ENCODE measurements at places on chromosomes 4 and X.

- no peak for DNase-seq
Measured at GRCh38 chr4:182928061-182928460, 10.9 kb upstream of the DCTD start.

GRCh38 chr4:158801066-158801465 is 32.2 kb downstream of the FNIP2 start:
- no peak for DNase-seq

- no peak for DNase-seq
Measured at GRCh38 chrX:137062915-137063617, 29.3 kb upstream of the GPR101 start.

- DNase-seq: peak; percentile 83
Measured at GRCh38 chr4:102493794-102494193, 7.4 kb upstream of the NFKB1 start.

- peak; percentile 5 for DNase-seq
Measured at GRCh38 chr4:88697588-88698329, at the start of gene NAP1L5. Gene NAP1L5 (minus strand): TSS chr4:88697829. CDS start chr4:88697754, 75 bp downstream.

DNA sequence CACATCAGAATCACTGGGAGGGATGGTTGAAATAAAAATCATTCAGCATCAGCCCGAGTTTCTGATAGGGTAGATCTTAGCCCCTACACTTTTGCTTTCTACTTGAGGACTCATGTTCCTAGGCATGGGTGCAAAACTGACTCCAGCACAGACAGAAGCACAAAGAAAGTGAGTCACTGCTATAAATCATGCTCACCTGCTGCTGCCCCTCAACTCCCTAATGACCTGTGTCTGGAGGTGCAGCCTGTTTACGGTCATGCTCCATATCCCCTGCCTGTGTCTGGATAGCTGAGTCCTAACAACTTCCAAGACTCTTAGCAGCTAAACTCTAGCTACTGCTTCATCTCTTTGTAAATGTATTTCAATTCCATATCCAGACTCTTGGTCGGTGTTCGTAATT is 57.8 kb downstream of the ADGRA3 start:
- no peak for DNase-seq

DNA sequence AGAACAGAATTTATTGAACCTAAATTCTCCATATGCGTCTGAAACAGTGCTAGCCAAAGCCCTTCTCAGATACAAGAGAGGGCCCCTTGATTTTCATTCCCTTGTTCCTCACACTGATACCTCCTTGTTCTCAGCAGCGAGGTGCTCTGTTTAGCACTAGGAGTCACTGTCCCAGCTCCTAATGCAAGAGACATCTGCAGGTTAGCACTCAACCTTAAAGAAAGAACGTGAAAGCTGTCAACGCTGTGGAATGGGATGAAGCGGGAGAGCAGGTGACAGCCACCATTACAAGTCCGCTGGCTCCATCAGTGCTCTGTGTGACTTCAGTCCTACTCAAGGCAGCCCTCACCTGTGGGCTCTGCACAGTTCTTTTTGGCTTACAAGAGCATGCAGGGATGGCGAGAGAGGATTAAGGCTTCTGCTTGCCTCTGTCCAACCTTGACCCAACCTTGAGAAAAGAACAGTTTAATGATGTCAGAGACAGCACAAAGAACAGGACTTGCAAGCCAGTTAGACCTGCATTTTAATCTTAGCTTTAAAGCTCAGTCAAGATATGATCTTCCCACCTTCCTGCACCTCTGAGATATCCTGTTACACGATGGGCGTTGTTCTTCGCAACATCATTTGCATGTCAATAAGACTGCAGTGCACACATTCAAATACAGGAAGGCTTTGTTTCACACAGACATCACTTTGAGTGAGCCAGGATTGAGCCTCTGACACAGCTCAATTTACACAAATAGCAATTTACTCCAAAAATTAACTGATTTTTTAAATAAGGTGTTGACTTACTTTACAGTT is 95.1 kb downstream of the ARSF start:
- peak; percentile 34 for DNase-seq

DNA sequence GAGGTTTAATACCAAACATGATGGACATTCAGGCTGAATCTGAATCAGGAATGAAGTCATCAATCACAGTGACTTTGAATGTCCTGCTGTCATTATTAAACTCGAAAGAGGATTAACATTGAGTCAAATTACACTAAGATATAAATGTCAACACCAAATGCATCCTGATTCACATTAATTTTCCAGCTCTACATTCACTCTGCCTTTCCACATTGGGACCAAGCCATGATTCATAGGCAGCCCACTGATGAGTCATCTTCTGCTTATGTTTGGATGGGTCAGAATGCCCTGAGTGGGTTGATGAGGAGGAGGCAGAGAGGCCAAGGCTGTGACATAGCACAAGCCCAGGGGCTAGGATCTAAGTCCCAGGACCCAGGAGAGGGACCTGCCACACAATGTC is 247.6 kb upstream of the RPS6KA3 start:
- DNase-seq: no peak

DNA sequence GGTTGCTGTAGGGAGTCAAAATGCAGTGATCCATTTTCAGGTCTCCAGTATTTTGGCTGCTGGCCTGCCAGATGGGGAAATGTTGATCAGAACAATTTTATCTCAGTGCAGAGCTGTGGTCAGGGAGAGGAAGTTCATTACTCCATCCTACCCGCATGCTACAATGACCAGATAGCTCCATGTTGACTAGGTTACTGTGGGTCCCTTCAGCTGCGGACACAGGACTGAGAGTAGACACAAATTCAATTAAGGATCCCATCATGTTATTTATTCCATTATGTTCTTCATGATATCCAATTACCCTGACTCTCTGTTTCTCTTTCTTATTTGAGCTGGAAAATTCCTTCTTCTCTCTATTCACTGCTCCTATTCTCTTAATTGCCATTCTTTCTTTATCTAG is 16.3 kb downstream of the SYNPO2 start:
- DNase-seq: no peak

DNA sequence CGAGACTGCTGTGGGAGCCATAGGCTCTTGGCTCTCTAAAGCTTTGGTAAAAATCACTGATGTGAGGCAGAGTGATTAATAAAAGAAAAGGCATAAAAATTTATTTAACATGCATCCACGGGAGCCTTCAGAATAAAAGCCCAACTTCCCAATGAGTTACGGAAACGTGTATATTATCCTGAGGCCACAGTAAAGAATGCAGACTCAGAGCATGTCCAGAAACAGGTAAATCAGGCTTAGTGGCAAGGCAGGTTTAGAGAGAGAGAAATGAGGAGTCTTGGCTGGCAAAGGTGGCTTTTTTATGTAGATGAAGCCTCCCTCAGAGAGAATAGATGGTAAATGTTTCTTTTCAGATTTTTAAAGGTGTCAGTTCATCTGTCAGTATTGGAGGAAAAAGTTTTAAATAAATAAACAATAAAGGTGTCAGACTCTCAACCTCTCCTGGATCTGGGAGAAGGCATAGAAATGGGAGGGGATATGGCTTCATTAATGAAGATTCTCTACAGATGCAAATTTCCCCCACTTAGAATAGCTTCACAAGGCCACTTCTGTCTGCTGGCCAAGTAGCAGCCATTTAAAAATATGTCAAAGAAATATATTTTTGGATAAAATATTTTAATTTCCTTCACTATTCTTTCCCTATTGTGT is 24.0 kb downstream of the C4orf51 start:
- DNase-seq: no peak

- DNase-seq: no peak
Measured at GRCh38 chr4:121951521-121952110, at the start of gene TRPC3. Gene TRPC3 (minus strand): TSS chr4:121952060. CDS start chr4:121951680, 380 bp downstream.

- peak; percentile 56 for DNase-seq
Measured at GRCh38 chrX:40013266-40014195, 84.2 kb downstream of the BCOR start.

DNA sequence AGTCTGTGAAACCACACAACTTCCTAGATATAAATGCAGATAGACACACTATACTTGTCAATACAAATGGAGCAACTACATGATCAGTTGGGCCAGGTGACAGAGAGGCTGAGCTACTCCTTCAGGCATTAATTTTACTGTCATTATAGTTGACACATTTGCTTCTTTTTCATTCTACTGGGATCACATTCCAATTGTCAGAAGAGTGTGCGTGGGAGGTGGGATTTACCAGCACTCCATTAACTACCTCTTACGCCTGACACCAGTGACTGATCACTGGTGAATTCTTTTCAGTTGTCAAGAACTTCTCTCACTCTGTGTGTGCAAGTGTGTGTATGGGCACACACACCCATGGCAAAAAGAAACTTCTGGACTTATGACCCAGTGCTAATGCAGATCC is 94.2 kb upstream of the DIAPH2 start:
- DNase-seq: no peak

DNA sequence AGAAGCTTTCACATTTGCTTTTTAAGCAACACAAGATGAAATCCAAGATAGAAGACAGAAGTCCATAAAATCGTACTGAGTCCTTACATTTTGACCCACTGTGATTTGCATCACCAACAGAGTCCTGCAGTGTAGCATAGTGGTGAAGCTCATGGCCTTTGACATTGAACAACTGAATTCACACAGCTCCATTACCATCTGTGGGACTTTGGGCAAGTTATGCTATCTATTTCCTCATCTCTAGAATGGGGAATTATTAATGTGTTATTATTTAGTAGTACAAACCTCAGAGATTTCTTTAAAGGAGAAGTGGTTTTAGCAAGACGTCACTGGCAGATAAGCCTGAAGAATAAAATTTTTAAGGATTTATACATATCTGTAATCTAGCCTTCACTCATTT is 10.7 kb downstream of the GPRIN3 start:
- no peak for DNase-seq

GRCh38 chr4:175106301-175106700 is 188.1 kb downstream of the ADAM29 start:
- no peak for DNase-seq

- no peak for DNase-seq
Measured at GRCh38 chr4:108519911-108520601, 100.3 kb upstream of the RPL34 start.

DNA sequence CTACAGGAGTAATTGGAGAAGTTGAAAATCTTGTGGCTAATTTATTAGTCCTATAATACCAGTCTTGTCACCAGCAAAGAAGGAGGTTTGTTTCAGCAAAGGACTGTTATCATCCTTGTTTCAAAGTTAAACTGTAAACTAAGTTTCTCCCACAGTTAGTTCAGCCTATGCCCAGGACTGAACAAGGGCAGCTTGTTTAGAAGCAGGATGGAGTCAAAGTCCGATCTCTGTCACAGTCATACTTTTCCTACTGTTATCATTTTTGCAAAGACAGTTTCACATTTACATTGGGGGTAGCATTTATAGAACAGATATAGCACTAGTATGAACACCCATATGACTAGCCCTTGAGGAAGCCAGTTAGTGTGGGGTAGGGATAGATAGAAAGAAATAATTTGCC is 46.4 kb downstream of the AKAP4 start:
- DNase-seq: no peak

All from NCI-H748 treated with DMSO at 0.1 percent for 48 hours (cell line).